ENCODE measurements at places on chromosomes 6 and 20. TPM values are rescaled to one million over a fixed set of nuclear protein-coding genes. Genes with fewer than 3 reads are reported as not detected.

DNA sequence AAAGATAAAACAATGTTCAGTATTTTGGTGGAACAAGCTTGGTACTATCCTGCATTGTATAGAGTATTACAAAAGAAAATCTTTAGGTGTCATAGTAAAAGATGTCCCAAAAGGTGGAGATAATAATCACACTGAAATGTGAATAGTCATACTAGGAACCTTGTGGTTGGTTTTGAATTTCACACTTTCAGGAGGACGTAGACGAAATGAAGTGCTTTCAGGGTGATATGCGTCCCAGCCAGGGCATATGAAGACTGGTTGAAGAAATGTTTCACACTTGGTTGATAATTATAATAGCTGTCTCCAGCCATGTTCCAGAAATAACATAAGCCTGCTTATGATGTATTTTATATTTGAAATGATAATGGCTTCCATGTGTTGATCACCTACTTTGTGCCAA is 60.4 kb downstream of the SCAND1 start:
- H3K36me3 ChIP-seq: peaks cover 7% of the 10 kb centered on the region
- H3K27me3 ChIP-seq: no peaks in the 10 kb centered on the region
- no peaks in the 10 kb centered on the region for H3K4me1 ChIP-seq
- no peak overlapping the region for H3K27ac ChIP-seq
- H3K4me3 ChIP-seq: no peak overlapping the region

GRCh38 chr6:145892026-145892425 is 72.1 kb downstream of the SHPRH start:
- H3K27ac ChIP-seq: no peak overlapping the region
- DNase-seq: no peak
- H3K27me3 ChIP-seq: no peaks in the 10 kb centered on the region
- H3K4me3 ChIP-seq: no peak overlapping the region
- H3K4me1 ChIP-seq: peaks cover 27% of the 10 kb centered on the region

- no peak overlapping the region for H3K27ac ChIP-seq
- no peaks in the 10 kb centered on the region for H3K36me3 ChIP-seq
- no peak for DNase-seq
- H3K4me1 ChIP-seq: no peaks in the 10 kb centered on the region
- no peaks in the 10 kb centered on the region for H3K27me3 ChIP-seq
Measured at GRCh38 chr6:33375143-33375671, 16.4 kb upstream of the KIFC1 start.

GRCh38 chr6:1868561-1869261 is 259.0 kb downstream of the FOXC1 start:
- no peak overlapping the region for H3K4me3 ChIP-seq
- H3K4me1 ChIP-seq: peaks cover 13% of the 10 kb centered on the region
- no peak overlapping the region for H3K27ac ChIP-seq
- H3K36me3 ChIP-seq: no peaks in the 10 kb centered on the region

- H3K27me3 ChIP-seq: no peaks in the 10 kb centered on the region
- H3K4me1 ChIP-seq: peaks cover 17% of the 10 kb centered on the region
- DNase-seq: no peak
- H3K4me3 ChIP-seq: peak overlapping the region; percentile 77
- peaks cover 79% of the 10 kb centered on the region for H3K36me3 ChIP-seq
- H3K27ac ChIP-seq: peak overlapping the region; percentile 93
Measured at GRCh38 chr20:35277127-35277526, 795 bp downstream of the MMP24OS start.

DNA sequence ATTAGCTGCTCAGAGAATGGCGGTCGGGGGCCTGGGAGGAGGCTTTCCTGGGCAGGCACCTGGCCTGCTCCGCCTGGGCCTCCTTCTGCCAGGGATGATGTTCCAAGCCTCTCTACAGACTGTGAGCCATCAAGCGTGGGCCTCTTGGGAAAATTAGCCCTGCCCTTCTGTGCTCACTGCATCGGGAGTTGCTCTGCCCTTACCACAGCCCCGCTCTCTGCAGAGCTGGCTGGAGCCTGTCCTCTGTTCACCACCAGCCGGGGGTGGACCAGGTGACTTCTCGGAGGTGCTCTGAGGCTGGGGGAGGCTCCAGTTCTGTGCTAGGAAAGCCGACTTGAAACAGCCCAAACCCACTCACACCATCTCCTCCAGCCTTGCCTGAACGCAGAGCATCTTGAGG is 24.2 kb downstream of the MDGA1 start:
- H3K36me3 ChIP-seq: no peaks in the 10 kb centered on the region
- no peaks in the 10 kb centered on the region for H3K27me3 ChIP-seq
- peaks cover 3% of the 10 kb centered on the region for H3K4me1 ChIP-seq
- DNase-seq: no peak

DNA sequence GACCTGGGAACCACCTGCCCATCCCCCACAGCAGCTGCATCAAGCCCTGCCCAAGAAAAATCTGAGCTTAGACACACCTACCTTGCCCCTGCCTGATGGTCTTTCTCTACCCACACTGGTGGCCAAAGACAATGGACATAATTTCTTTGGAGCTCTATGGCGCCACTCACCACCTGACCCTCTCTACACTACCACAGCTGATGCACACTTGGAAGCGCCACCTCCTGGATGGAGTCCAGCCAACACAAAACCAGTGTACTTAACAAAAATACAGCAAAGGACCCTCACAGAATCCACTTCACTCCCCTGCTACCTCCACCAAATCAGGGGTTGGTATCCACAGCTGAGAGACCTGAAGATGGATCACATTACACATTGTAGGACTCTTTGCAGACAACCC is 39.7 kb upstream of the CLVS2 start:
- no peak for DNase-seq
- no peaks in the 10 kb centered on the region for H3K36me3 ChIP-seq
- H3K27ac ChIP-seq: no peak overlapping the region
- no peaks in the 10 kb centered on the region for H3K27me3 ChIP-seq

The PPP1R16B gene
- 0.03 TPM for total RNA-seq

GRCh38 chr6:21061892-21062291 is 527.6 kb downstream of the CDKAL1 start:
- no peaks in the 10 kb centered on the region for H3K36me3 ChIP-seq
- no peak overlapping the region for H3K4me3 ChIP-seq
- no peak overlapping the region for H3K27ac ChIP-seq
- DNase-seq: no peak

The OPRM1 gene
- not detected for total RNA-seq

The CDKN1A gene
- 125 TPM for total RNA-seq

The RHAG gene
- not detected for total RNA-seq

The MOG gene
- not detected for total RNA-seq

GRCh38 chr6:30769853-30770524 is 25.6 kb upstream of the IER3 start:
- no peak overlapping the region for H3K4me3 ChIP-seq
- no peak for DNase-seq
- no peaks in the 10 kb centered on the region for H3K36me3 ChIP-seq
- peak overlapping the region; percentile 94 for H3K27ac ChIP-seq
- peaks cover 49% of the 10 kb centered on the region for H3K4me1 ChIP-seq

DNA sequence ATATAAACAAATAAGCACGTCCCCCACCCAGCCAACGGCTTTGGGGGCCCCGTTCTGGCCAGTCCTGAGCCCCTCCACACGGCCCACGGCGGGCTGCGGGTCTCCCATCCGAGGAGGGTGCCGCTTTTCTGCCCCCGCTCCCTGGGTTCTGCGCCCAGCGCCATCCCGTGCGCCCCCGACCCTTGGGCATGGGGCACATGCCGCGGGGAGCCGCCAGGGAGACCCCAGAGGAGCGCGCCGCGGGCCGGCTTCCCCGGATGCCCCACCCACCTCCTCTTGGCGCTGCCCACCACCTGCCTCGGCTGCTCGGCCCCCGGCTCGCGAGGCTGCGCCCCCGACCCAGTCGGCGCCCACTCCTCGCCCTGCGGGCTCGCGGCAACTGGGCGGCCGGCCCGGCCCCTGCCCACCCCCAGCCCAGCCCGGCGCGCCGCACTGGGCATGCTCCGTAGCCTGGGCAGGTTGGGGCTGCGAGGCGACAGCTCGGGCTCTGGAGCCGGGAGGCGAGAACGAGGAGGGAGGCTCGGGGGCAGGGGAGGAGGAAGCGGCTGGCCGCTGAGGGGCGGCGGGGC is 570 bp upstream of the PLCB4 start:
- H3K4me3 ChIP-seq: peak overlapping the region; percentile 86
- H3K36me3 ChIP-seq: peaks cover 4% of the 10 kb centered on the region
- peak overlapping the region; percentile 51 for H3K27ac ChIP-seq
- no peaks in the 10 kb centered on the region for H3K27me3 ChIP-seq
- peak; percentile 61 for DNase-seq
- peaks cover 25% of the 10 kb centered on the region for H3K4me1 ChIP-seq

DNA sequence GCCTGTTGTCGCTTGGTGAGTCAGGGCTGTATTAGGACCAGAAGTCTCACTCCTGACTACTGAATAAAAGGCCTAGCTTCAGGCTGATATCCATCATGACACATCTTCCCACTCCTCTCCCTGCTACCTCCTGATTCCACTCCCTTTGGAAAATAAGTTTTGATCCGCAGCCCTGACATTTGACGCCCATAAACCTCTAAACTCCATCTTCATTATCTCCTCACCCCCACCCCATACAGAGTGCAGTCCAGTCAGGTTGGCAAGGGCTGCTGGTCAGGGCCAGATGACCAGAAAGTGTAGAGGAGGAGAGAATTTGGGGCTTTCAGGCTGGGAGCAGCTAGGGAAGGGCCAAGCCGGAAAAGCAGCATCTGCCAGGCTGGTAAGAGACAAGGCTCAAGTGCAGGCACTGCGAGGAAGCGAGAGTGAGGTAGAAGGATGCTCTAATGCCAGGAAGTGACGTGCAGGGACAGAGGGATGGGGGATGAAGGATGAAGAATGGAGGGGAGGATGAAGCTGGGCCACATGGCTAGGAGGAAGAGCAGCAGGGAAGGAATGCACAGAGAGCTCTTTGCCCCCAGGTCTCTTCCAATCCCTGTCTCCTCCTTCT is 1.2 kb downstream of the GGT7 start:
- no peak for DNase-seq
- no peaks in the 10 kb centered on the region for H3K36me3 ChIP-seq
- H3K27me3 ChIP-seq: no peaks in the 10 kb centered on the region
- H3K4me3 ChIP-seq: no peak overlapping the region

DNA sequence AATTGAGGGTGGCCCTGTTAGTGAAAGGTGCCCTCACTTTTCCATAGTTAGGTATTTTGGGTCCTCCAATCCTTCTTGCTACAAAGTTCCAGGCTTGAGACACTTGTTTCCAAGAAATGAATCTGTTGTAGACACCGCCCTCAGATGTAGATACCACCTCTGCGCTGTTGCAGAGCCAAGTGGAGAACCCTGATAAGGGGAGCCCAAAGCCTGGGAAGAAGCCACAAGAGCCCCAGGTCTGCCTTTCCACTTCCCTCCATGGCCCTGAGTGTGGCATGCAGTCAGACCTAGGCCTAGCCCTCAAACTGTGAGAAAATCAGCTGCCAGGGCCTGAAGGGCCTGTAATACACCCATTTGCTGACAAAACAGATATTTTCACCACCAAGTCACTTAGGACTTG is 37.1 kb downstream of the DTD1 start:
- no peak overlapping the region for H3K27ac ChIP-seq
- H3K4me3 ChIP-seq: no peak overlapping the region
- no peaks in the 10 kb centered on the region for H3K36me3 ChIP-seq
- no peak for DNase-seq

- no peak for DNase-seq
- H3K27ac ChIP-seq: no peak overlapping the region
- no peaks in the 10 kb centered on the region for H3K36me3 ChIP-seq
Measured at GRCh38 chr6:112485120-112485826, 138.1 kb downstream of the RFPL4B start.

DNA sequence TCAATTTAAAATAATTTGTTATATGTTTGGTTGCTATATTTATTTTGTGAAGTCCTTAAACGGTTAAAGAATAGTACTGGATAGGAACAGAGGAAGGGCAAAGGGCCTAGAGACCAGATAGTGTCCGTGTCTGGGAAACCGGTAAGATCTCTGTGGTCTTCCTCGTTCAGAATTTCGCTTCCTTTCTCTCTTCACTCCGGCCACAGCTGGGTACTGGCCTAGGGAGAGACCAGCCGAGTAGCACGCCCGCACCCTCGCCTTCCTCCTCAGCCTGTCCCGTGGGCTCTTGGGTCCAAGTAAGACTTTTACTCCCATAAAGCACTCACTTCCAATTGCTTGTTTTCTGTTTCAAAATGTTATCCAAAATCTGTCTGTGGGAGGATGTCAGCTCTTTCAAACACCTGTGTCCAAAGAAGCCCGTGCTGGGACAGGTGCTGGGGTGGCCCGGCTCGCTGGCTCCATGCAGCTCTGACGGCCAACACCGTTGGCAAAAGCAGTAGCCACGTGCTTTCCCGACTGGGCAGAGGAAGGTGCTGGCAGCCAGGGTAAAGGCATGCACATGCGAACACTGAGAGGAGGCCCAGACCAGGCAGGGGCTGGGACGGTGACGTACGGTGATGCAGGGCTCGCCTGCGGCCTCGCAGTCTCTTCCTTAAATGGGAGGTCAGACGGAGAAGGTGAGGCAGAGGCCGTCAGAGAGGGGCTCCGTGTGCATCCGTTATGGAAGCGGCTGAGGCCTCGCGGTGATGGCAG is 112.2 kb downstream of the IRF4 start:
- peaks cover 9% of the 10 kb centered on the region for H3K4me1 ChIP-seq
- no peaks in the 10 kb centered on the region for H3K27me3 ChIP-seq
- H3K27ac ChIP-seq: no peak overlapping the region
- H3K4me3 ChIP-seq: no peak overlapping the region
- no peak for DNase-seq

The DNMT3B gene
- total RNA-seq: 5.6 TPM

GRCh38 chr6:15521582-15521981 is 141.2 kb downstream of the DTNBP1 start:
- no peak overlapping the region for H3K27ac ChIP-seq
- H3K36me3 ChIP-seq: peaks cover 32% of the 10 kb centered on the region
- H3K4me1 ChIP-seq: no peaks in the 10 kb centered on the region
- no peak overlapping the region for H3K4me3 ChIP-seq
- H3K27me3 ChIP-seq: no peaks in the 10 kb centered on the region
- DNase-seq: no peak

The CCM2L gene
- not detected for total RNA-seq

The PPDPF gene
- total RNA-seq: 47.2 TPM

The PACSIN1 gene
- not detected for total RNA-seq

- no peaks in the 10 kb centered on the region for H3K4me1 ChIP-seq
- H3K27ac ChIP-seq: no peak overlapping the region
- H3K4me3 ChIP-seq: no peak overlapping the region
- no peaks in the 10 kb centered on the region for H3K36me3 ChIP-seq
- no peak for DNase-seq
Measured at GRCh38 chr6:107144014-107144413, 28.7 kb upstream of the BEND3 start.

DNA sequence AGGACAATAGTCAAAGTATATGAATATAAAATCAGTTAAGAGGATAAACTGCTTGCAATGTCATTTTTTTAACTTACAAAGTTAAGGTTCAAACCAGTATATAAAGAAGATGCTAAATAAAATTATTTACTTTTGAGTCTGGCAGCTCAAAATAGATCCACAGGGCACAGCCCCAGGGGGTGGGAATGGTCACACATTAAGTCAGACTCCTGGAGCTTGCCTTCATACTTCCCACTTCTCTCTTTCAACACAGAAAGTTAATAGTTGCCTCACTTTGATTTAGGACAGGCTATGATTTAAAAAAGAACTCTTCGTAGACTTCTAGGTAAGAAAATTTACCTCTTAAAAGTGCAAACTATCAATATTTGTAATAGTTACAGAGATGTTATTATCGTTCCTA is 158.3 kb upstream of the RUNX2 start:
- no peaks in the 10 kb centered on the region for H3K36me3 ChIP-seq
- DNase-seq: no peak
- H3K27me3 ChIP-seq: no peaks in the 10 kb centered on the region

- DNase-seq: no peak
- no peaks in the 10 kb centered on the region for H3K4me1 ChIP-seq
- H3K36me3 ChIP-seq: no peaks in the 10 kb centered on the region
Measured at GRCh38 chr6:105882828-105883227, 203.3 kb upstream of the PRDM1 start.

GRCh38 chr6:159490298-159490937 is 202.6 kb downstream of the SOD2 start:
- no peak overlapping the region for H3K4me3 ChIP-seq
- DNase-seq: no peak
- no peaks in the 10 kb centered on the region for H3K27me3 ChIP-seq
- no peak overlapping the region for H3K27ac ChIP-seq
- H3K4me1 ChIP-seq: peaks cover 13% of the 10 kb centered on the region
- H3K36me3 ChIP-seq: no peaks in the 10 kb centered on the region
